ENCODE measurements at places on chromosomes 4 and X.

DNA sequence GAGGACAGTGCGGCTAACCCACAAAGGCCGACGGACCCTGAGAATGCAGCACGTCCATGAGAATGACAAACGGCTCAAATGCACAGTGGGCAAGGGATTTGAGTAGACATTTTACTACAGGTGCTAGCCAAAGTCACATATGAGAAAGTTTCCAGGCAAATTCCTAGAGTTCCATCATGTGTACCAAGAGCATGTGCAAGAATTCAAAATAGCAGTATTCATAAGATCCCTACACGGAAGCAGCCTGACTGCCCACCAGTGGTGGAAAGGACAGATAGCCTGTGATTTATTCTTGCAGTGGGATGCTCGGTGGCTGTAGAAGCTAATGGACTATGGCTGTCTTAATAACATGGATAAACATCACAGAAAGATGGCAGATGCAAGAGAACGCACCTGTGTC is 68.0 kb downstream of the RGS12 start:
- peak; percentile 37 for DNase-seq

DNA sequence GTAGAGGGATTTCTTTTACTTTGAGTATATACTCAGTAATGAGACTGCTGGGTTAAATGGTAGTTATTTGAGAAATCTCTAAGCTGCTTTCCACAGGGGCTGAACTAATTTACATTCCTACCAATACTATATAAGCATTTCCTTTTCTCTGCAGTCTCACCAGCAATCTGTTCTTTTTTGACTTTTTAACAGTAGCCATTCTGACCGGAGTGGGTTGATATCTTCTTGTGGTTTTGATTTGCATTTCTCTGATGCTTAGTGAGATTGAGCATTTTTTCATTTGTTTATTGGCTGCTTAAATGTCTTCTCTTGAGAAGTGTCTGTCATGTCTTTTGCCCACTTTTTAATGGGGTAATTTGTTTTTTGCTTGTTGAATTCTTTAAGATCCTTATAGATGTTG is 43.3 kb downstream of the SPCS3 start:
- no peak for DNase-seq

GRCh38 chr4:138616775-138617174 is 374.6 kb upstream of the SLC7A11 start:
- no peak for DNase-seq

- DNase-seq, result no peak
Measured at GRCh38 chr4:85748654-85749053, 273.7 kb downstream of the ARHGAP24 start.

GRCh38 chr4:6128221-6128850 is 72.0 kb downstream of the JAKMIP1 start:
- DNase-seq, result no peak

DNA sequence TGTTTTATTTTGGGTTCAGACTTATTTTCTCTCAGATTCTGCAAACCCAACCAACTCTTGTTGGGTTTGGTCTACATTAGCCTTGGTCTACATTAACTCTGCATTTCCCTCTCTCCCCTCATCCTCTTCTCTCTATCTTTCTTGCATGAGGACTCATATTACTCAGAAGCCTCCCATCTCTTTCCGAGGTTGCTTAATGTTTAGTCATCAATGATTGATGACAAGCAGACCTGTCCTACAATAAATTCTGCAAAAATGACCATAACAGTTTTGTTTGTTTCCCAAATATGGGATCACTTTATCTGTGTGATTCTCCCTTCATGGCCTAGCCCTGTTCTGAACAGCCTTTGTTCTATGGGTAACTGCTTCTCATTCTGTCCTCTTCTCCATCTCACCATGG is 75.2 kb downstream of the GABRB1 start:
- no peak for DNase-seq

DNA sequence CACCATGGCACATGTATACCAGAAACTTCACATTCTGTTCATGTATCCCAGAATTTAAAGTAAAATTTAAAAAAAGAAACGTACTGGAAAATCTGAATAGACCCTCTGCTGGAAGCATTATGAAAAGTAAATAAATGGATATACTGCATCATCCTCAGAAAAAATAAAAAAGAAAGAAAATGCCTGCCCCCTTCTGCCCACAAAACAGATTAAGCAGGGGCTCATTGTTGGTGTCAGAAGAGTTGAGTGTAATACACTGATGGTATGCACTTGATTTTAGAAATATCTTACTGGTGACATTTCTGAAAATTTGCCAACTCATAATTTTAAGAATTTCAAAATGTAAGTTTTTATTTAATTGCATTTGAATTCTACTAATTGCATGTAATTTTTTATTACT is 77.8 kb downstream of the LRP2BP start:
- DNase-seq, result no peak

DNA sequence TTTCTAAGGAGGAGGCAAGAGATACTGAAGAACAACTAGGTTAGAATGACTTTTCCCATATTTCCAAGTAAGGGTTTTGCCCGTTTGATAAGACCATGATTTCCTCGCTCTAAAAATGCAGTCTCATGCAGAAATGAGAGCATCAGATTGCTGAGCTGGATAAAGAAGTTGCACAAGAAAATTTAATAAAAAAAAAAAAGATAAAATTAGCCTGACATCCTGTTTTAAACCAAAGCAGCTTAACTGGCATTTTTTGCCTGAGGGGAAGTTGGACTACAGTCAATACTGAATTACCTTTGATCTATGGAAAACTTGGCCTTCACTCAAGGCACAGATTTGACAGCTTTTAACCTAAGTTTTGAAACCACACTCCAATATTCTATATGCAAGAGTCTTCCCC is 208.4 kb downstream of the GASK1B start:
- no peak for DNase-seq

GRCh38 chrX:129523079-129523911 is at the start of gene SMARCA1:
SMARCA1 (minus strand) TSS chrX:129523490; CDS start chrX:129523370, 120 bp downstream.
- no peak for DNase-seq

GRCh38 chr4:924107-925096 is 7.7 kb downstream of the GAK start:
- DNase-seq, result no peak

DNA sequence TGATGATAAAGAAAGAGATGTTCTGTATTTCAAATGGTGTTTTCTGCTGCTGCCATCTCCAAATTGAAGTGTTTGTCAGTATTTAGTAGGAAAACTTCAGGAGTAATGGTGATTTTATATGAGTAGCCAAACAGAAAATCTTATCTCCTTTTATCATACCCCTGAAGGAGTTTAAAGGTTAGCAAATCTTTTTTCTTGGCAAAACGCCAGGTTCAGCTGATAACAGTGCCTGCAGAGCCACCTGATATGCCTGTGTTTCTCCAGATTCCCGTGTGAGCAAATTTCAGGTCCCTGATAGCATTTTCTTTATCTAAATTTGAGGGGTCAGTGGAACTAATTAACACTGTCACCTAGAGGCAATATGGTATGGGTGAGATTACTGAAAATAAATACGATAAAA is 65.8 kb upstream of the ETNPPL start:
- no peak for DNase-seq

DNA sequence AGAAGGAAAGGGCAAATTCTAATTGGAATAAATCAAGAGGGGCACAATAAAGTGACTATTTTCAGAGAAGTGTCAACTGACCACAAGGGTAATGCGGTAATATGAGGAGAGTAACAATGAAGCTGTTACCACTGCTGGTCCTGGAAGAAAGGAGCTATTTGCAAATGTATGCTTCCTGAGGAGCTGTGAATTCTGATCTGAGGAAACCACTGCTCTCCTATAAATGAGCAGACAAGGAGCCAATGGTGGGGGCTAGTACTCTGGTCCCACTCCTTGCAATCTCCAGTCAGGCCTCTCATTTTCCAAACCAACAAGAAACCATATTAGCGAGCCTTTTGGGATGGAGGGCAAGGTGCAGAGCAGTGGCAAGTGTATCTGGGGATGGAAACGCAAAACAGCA is 770.2 kb downstream of the FSTL5 start:
- no peak for DNase-seq

DNA sequence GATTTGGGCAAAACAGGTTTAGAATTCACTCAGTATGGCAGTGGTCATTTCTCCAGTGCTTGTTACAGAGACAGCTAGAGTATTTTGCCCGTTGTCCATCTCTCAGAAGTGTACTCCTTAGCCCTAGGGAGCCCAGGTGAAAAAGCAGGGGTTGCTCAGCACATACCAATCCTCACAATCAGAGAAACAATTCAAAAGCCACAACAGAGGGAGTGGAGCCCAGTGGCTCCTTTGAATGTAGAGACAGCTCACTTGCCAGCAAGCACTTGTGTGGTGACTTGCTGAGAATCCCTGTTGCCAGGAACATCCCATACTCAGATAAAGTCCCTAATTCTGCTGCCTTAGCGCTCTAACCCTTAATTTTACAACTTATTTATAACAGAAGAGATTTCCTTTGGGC is 1488.3 kb downstream of the RPA4 start:
- no peak for DNase-seq

- DNase-seq, result no peak
Measured at GRCh38 chrX:49030283-49030682, 12.9 kb downstream of the TFE3 start.

DNA sequence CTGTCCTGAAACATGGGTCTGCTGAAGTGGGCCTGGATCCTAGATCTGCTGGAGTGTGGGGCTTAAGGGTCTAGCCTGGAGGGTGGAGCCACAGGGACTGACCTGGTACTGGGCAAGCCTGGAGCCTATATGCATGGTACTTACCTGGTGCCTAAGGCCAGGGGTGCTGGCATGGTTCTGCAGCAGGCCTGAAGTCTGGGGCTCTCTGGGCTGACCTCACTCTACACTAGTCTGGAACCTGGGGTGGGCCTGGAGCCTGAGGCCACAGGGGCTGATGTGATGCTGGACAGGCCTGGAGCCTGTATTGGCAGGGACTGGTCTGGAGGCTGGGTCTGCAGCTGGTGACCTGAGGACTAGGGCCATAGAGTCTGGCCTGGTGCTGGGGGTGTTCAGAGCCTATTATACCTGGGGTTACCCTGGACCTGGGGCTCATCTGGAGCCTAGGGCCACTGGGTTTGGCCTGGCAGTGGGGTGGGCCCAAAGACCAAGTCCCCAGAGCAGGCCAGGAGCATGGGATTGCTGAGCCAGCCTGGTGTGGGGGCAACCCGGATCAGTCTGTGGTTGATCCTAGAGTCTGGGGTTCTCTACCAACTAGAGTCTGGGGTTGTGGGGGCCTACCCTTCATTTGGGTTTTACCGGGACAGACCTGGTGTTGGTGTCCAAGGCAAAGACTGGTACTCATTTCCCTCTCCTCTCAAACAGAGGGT is 179.6 kb downstream of the SLC4A4 start:
- no peak for DNase-seq

GRCh38 chr4:6926081-6926480 is 16.5 kb downstream of the TBC1D14 start:
- no peak for DNase-seq

- DNase-seq, result no peak
Measured at GRCh38 chrX:64334467-64334866, 60.8 kb downstream of the MTMR8 start.

Measured in vagina (tissue), 2 donors.